ENCODE measurements at places on chromosomes 12 and 14. TPM values are rescaled to one million over a fixed set of nuclear protein-coding genes. Genes with fewer than 3 reads are reported as not detected.

The LRP1-AS gene
- total RNA-seq: not detected

The RNASE2 gene
- total RNA-seq: not detected

The ACSM4 gene
- total RNA-seq: not detected

The CFAP251 gene
- 3.7 TPM for total RNA-seq

The ANKRD33 gene
- not detected for total RNA-seq

The KCNH3 gene
- total RNA-seq: not detected

The INHBC gene
- not detected for total RNA-seq

The TAS2R8 gene
- total RNA-seq: not detected

- H3K4me3 ChIP-seq: no peak overlapping the region
- H3K4me1 ChIP-seq: no peaks in the 10 kb centered on the region
- H3K36me3 ChIP-seq: no peaks in the 10 kb centered on the region
- H3K27me3 ChIP-seq: no peaks in the 10 kb centered on the region
These were observed 59.2 kb downstream of the PPFIBP1 start for GRCh38 chr12:27583057-27583797.

DNA sequence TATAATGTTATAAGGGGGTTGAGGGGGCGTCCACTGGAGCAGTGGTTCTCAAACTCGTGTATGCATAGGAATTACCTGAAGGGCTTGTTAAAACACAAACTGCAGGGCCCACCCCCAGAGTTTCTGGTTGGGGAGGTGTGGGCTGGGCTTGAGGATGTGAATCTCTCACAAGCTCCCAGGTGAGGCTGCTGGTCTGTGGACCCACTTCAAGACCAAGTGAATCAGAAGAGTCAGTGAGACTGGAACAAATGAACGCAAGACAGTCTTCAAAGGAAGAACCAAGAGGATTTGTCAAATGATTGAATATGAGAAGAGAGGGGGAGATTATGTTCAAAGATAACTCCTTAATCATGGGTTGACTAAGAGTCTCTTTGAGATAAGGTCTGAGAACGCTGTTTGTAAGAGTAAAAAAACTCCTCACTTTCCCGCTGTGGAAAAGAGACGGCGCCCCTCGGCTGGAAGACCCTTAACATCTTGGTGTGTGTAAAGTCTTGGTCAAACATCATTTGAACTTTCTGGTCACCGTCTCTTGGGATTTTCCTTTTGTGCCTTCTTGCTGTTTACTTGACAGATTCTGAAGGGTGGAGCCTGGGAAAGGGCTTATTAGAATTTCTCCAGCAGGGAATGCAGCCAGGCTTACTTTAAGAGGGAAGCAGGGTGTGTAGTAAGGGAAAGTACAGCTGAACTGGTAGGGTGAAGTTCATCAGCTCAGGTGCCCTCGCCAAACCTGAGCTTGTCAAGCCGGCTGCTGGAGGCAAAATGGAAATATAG lies 5.3 kb upstream of the FOXN3 start:
- no peaks in the 10 kb centered on the region for H3K36me3 ChIP-seq
- DNase-seq: peak; percentile 8
- H3K4me3 ChIP-seq: no peak overlapping the region
- H3K4me1 ChIP-seq: no peaks in the 10 kb centered on the region

GRCh38 chr12:124586756-124587155 lies 19.3 kb upstream of the NCOR2 start:
- H3K27me3 ChIP-seq: no peaks in the 10 kb centered on the region
- DNase-seq: no peak

- H3K27me3 ChIP-seq: no peaks in the 10 kb centered on the region
- H3K36me3 ChIP-seq: no peaks in the 10 kb centered on the region
- no peak overlapping the region for H3K4me3 ChIP-seq
- H3K4me1 ChIP-seq: peaks cover 37% of the 10 kb centered on the region
- DNase-seq: no peak
These were observed 83.3 kb downstream of the DAAM1 start for GRCh38 chr14:59271734-59272133.

- H3K27ac ChIP-seq: no peak overlapping the region
These were observed 17.2 kb upstream of the ARID4A start for GRCh38 chr14:58280954-58281787.

DNA sequence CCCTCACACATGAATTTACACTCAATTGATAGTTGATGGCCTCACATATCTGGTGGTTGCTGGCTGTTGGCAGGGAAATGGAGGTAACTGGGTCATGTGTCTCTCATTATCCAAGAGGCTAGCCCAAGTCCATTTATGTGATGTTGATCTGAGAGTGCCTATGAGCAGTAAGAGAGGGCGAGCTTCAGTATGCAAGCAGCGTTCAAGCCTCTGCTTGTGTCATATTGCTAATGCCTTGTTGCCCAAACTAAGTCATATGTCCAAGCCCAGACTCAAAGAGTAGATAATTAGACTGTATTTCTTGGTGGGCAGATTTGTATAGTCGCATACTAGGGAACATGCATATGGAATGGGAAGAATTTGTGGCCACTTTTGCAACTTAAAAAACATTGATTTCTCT lies 83.8 kb upstream of the DACT1 start:
- H3K27me3 ChIP-seq: no peaks in the 10 kb centered on the region
- no peaks in the 10 kb centered on the region for H3K4me1 ChIP-seq
- no peak overlapping the region for H3K4me3 ChIP-seq
- no peaks in the 10 kb centered on the region for H3K36me3 ChIP-seq
- no peak overlapping the region for H3K27ac ChIP-seq

- peak overlapping the region; percentile 63 for H3K4me3 ChIP-seq
- H3K27ac ChIP-seq: no peak overlapping the region
- no peaks in the 10 kb centered on the region for H3K36me3 ChIP-seq
- no peaks in the 10 kb centered on the region for H3K4me1 ChIP-seq
- H3K27me3 ChIP-seq: no peaks in the 10 kb centered on the region
These were observed 489 bp upstream of the EML5 start for GRCh38 chr14:88793259-88793625.

GRCh38 chr14:77529963-77530362 lies 31.3 kb upstream of the ISM2 start:
- H3K27ac ChIP-seq: no peak overlapping the region
- H3K4me1 ChIP-seq: no peaks in the 10 kb centered on the region
- no peak overlapping the region for H3K4me3 ChIP-seq
- H3K36me3 ChIP-seq: no peaks in the 10 kb centered on the region

DNA sequence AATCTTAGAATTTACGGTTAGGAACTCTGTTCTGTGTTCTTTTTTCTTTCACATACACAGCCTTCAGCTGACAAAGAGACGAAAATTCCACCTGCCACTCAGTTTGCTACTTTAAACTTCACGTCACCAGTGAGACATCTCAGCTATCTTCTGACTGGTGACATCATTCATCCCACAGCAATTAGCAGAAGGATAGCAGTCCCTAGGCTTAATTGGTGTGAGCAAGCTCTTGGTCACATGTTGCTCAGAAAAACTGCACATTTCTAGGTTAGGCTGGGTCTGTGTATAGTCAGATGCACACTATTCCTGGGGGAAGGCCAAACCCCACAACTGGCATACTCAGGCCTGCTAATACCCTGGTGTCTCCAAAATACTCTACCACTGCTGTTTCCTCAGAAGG lies 23.9 kb downstream of the SLC7A7 start:
- no peak overlapping the region for H3K4me3 ChIP-seq
- no peaks in the 10 kb centered on the region for H3K27me3 ChIP-seq
- H3K27ac ChIP-seq: no peak overlapping the region
- DNase-seq: no peak

- DNase-seq: no peak
- H3K27ac ChIP-seq: no peak overlapping the region
- no peaks in the 10 kb centered on the region for H3K36me3 ChIP-seq
- H3K27me3 ChIP-seq: no peaks in the 10 kb centered on the region
- no peaks in the 10 kb centered on the region for H3K4me1 ChIP-seq
These were observed 11.9 kb downstream of the FAM222A start for GRCh38 chr12:109725321-109726105.

DNA sequence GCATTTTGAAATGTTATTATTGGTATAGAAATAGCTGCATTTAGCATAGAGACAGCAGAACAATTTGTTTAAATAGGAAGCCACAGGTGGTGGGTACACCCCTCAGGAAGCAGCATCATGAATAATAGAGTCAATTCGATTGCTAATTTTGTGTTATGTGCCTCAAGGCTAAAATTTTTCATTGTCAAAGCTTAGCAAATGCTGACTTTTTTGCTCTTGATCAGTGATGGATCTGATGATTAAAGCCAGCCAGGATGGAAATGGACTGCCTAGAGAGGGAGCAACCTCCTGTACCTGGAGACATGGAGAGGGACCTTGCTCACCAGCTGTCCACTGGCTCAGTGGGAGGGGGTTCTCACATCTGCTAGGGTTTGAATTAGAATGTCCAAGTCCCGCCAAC lies 4.5 kb upstream of the KRT8 start:
- no peaks in the 10 kb centered on the region for H3K27me3 ChIP-seq
- peak overlapping the region; percentile 99 for H3K27ac ChIP-seq
- H3K4me1 ChIP-seq: peaks cover 57% of the 10 kb centered on the region
- H3K36me3 ChIP-seq: 0 out of 2 replicates have a peak, but pooled peaks cover 1% of the 10 kb centered on the region
- DNase-seq: no peak

GRCh38 chr12:120528861-120529525 lies at the start of gene COQ5:
COQ5 (minus strand) TSS chr12:120529158; CDS start chr12:120529141, 17 bp downstream.
- H3K27ac ChIP-seq: peak within 1 kb of the TSS; percentile 68
- H3K36me3 ChIP-seq: no peaks in the 10 kb centered on the region
- peak; percentile 77 for DNase-seq
- H3K4me3 ChIP-seq: peak within 1 kb of the TSS; percentile 80
- H3K4me1 ChIP-seq: peaks cover 24% of the 10 kb centered on the region

DNA sequence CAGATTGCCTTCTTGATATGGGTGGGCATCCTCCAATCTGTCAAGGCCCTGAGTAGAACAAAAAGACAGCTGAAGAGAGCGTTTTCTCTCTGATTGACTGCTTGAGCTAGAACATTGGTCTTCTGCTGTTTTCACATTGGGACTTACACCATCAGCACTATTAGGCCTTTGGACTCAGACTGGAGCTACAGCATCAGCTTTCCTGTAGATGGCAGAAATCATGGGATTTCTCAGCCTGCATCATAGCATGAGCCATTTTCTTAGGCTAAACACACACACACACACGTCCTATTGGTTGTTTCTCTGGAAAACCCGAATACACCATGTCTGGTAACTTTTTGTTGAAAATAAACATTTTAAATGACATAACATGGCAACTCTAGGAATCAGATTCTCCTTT lies 15.8 kb upstream of the PPM1A start:
- H3K27ac ChIP-seq: no peak overlapping the region
- H3K27me3 ChIP-seq: no peaks in the 10 kb centered on the region
- DNase-seq: no peak
- no peak overlapping the region for H3K4me3 ChIP-seq

- H3K4me3 ChIP-seq: no peak overlapping the region
- no peaks in the 10 kb centered on the region for H3K27me3 ChIP-seq
- H3K27ac ChIP-seq: no peak overlapping the region
- H3K36me3 ChIP-seq: no peaks in the 10 kb centered on the region
- no peaks in the 10 kb centered on the region for H3K4me1 ChIP-seq
These were observed 169.5 kb downstream of the FBXL14 start for GRCh38 chr12:1424674-1425395.

DNA sequence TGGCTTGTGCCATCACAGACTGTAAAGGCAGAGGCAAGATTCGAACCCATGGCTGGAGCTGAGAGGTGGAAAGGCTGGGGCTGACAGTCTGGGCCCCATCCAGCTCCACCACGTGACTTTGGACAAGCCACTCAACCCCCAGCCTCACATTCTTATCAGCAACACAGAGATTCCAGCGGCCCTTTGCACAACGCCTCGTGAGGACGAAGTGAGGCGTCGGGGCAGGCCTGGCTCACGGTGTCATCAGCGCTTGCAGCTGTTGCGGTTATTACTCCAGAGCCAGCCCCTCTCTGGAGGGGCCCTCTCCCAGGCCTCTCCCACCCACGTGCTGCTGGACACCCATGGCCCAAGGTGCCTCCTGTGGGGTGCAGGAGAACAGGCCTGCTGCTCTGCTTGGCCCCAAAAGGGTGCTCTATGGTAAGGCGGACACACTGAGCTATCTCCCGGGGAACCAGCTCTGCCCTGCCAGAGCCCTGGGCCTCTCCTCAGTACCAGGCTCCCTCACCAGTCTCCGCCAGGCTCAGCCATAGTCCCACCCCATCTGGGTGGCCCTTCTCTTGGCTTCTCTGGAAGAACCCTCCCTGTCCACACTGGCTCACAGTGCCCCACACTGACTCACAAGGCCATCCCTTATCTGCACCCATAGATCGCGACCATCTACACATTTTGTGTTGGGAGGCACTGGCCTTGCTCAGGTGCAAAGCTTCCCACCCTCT lies 21.1 kb downstream of the CHGA start:
- peaks cover 2% of the 10 kb centered on the region for H3K36me3 ChIP-seq
- DNase-seq: no peak
- H3K27me3 ChIP-seq: no peaks in the 10 kb centered on the region
- no peak overlapping the region for H3K27ac ChIP-seq
- no peak overlapping the region for H3K4me3 ChIP-seq

DNA sequence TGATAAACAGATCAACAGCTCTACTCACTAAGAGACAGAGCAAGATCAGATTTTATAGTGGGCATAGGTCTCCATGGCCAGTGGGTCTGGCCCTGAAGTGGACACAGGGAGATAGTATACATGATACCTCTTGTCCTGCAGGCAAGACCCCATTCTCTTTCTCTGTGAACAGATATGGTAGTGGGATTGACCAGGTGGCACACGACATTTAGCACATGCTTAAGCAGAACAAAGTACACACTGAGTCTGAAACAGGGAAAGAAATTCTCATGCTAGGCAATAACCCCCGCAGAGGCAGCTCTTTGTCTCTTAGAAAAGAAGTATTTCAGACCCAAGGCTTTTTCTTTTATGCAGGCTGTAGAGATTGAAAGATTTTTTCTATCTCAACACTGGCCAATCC lies 1331.2 kb downstream of the FSCB start:
- no peak for DNase-seq
- no peaks in the 10 kb centered on the region for H3K36me3 ChIP-seq
- H3K27ac ChIP-seq: no peak overlapping the region
- no peaks in the 10 kb centered on the region for H3K4me1 ChIP-seq

- no peaks in the 10 kb centered on the region for H3K36me3 ChIP-seq
- H3K27me3 ChIP-seq: no peaks in the 10 kb centered on the region
- no peaks in the 10 kb centered on the region for H3K4me1 ChIP-seq
- no peak overlapping the region for H3K4me3 ChIP-seq
- no peak overlapping the region for H3K27ac ChIP-seq
- DNase-seq: no peak
These were observed 17.0 kb upstream of the CSRP2 start for GRCh38 chr12:76895796-76896195.

Measured in PC-9 (cell line).